ENCODE measurements at places on chromosomes 16 and 17.

DNA sequence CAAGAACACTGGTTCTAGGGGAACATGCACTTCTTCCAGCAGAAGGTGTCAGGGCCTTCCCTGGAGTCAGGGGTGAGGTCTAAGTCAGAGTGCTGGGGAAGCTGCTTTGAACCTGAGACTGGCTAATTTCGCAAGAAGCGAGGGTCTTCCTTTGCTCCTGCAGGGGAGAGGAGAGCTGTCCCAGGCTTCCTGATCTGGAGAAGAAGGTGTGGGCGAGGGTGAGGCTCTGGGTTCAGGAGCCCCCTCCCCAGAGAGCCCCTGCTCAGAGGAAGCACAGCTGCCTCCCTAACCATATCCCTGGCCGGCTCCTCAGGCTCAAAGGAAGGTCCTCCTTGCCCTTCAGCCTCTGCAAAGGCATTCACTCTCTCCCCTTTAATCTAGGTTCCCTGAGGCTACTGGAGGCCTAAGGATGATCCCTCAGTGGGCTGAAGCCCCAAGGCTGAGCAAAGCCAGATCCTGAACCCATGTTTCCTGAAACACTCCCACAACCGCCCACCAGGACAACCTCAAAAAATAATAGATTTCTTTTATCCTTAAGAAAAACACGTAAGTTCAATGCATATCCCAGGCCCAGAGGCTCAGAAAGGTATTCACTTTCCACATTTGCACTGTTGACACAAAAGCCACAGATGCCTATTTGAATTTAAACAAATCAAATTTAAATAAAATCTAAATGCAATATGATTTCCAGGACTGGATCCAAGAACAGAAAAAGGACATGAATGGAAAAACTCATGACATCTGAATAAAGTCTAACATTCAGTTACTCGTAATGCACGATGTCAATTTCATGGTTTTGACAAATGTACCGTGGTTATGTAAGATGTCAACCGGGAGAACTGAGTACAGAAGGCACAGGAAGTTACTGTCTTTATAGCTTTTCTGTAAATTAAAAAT is 71.5 kb upstream of the RCVRN start:
- no peak for DNase-seq

GRCh38 chr16:11389083-11389482 is 43.8 kb downstream of the RMI2 start:
- no peak for DNase-seq

GRCh38 chr16:1109648-1110047 is 13.6 kb upstream of the C1QTNF8 start:
- DNase-seq = no peak

DNA sequence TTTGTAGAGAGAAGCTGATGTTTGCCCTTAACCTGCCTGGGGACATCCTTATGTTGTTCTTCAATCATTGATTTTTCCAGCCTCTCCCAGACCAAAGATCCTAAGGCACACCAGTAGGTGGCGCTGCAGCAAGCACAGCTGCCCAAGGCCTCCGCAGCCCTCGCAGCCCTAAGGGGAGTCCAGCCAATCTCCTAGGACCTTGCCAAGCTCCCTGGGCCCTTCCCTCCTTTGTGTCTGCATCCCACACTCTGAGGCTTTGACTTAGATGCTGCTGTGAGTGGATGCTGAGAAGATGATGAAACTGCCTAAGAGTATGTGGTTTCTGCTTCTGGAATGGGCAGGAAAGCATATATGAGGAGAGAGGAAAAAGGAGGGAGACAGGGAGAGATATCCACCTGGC is 47.1 kb downstream of the SPACA3 start:
- DNase-seq = peak; percentile 33

GRCh38 chr17:76685366-76685765 is 25.4 kb downstream of the MXRA7 start:
- no peak for DNase-seq

- DNase-seq = no peak
Observed at GRCh38 chr17:37312137-37312923, 63.5 kb upstream of the C17orf78 start.

DNA sequence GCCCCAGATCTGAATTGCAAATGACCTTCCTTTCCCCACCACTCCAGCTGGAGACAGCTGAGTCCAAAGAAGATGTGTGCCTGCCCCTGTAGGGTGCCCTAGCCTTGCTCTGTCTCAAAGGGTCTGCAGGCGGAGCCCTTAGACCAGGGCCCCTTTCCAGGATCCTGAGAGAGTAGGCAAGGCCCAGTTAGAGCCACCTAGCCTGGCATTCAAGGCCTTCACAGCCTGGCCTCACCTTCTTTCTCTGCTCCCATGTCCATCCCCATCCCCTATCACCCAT is 66.6 kb upstream of the LHX1 start:
- no peak for DNase-seq

DNA sequence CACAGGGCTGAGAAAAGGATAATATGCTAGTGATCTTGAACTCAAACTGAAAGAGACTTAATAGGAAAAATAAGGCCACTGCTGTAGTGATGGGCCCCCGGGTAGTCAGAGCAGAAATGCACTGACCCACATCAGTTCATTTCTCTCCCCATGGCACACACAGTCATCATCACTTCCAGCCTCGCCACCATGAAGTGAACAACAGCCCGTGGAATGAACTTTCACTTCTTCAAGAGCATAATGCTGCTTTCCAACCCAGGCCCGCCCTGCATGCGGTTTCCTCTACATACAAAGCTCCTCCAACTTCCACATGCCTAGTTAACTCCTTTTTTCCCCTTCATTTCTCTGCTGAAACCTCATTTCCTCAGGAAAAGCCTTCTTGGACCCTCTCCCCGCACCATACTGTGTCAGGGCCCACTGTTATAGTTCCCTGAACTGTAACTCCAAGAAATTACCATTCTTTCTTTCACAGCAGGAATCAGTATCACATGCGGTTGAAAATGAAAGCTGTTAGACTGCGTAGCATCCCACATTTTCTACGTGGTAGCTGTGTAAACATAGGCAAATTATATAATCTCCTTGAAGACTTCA is 65.8 kb upstream of the SMIM36 start:
- DNase-seq = no peak

DNA sequence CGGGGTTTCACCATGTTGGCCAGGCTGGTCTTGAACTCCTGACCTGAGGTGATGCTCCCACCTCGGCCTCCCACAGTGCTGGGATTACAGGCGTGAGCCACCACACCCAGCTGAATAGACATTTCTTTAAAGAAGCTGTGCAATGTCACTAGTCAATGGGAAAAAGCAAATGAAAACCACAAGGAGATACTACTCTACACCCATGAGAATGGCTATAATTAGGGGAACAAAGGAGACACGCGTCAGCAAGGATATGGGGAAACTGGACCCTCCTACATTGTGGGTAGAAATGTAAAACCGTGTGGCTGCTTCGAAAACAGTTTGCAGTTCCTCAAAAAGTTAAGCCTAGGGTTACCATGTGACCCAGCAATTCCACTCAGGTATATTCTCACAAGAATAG is 103.4 kb downstream of the VPS53 start:
- DNase-seq = no peak

DNA sequence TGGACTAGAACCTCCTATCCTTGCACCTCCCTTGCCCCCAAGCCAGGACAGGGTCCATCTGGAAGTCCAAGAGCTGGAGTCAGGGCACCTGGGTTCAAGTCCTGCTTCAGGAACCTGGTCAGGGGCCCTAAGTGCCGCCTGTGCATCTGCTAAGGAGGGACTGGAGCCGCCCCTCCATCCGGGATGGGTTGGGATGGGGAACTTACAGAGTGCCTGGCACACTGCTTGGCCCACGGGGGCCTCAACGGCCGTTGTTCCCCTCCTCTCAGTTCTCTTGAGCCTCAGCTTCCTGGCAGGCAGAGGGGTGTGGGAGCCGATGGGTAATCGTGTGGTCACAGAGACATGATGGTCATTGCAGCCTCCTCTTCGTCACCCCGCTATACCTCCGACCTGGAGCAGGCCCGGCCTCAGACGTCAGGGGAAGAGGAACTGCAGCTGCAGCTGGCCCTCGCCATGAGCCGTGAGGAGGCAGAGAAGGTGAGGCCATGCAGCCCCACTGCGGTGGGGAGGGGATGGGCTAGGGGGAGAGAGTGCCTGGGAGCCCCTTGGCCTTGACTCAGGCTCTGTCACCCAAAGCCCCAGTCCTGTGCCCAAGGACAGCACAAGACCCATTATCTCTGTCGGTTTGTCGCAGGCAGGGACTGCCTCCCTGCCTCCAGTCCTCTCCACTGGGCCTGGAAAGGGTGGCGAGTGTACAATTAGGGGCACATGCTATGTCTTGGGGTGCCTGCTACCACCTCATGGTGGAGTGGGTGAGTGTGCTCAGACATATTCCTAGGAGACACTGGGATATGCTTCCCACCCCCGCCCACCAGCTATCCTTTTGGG is 5.4 kb downstream of the EPN3 start:
- no peak for DNase-seq

GRCh38 chr17:16999931-17000625 is 28.2 kb upstream of the TNFRSF13B start:
- no peak for DNase-seq

- DNase-seq = no peak
Observed at GRCh38 chr17:74687886-74688285, 24.8 kb downstream of the CD300LF start.

GRCh38 chr16:73287859-73288405 is 240.0 kb upstream of the ZFHX3 start:
- no peak for DNase-seq

DNA sequence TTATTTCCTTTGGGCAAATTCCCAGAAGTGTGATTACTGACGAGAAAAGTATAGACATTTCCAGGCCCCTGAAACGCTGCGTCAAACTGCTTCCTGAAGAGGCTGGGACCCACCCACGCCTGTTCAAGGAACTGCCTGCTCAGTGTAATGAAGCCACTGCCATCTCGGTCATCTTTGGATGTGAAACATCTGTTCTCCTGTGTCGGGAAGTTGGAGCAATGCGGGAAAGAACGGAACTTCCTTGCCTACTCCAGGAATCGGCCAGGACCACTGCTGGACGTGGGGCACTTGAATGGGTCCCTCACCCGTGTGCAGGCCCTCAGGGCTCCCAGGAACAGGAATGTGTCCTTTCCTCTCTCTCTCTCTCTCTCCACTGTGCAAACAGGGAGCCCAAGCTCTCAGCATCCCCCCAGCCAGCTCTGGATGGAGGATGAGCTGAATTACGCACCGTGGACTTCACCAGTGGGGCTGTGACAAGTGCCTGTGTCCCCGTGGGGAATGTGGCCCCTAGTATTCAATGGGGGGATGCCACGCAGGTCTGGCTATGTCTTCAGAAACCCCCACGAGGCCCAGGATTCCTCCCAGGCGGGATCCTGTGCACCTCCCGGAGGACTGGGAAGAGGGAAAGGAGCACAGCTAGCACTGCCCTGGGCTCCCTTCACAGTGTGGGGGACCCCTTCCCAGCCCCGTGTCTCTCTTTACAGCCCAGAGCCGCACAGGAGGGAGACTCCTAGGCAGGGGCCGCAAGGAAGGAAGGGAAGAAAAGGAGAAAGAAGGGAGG is 18.3 kb upstream of the LITAF start:
- no peak for DNase-seq

DNA sequence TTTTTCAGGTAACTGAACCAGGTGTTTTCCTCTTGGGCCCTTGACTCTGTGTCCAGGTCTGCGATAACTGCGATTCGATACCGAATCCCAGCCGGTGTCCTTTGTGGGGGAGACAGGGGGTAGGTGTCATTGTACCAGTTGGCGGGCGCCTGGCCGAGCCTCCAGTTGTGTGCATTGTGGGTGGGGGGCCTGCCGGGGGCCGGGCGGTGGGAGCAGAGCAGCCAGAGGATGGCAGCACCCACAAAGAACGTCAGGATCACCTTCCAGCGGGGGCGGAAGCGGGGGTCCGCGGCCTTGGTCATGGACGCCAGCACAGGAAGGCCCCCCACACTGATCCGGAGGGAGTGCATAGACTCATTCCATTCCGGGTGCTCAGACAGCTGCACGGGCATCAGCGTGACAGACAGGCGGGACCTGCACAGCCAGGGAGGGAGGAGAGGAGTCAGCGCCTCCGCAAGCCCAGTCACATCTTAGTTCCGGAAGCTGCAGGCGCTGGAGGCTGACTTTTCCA is 12.3 kb downstream of the CANT1 start:
- no peak for DNase-seq

DNA sequence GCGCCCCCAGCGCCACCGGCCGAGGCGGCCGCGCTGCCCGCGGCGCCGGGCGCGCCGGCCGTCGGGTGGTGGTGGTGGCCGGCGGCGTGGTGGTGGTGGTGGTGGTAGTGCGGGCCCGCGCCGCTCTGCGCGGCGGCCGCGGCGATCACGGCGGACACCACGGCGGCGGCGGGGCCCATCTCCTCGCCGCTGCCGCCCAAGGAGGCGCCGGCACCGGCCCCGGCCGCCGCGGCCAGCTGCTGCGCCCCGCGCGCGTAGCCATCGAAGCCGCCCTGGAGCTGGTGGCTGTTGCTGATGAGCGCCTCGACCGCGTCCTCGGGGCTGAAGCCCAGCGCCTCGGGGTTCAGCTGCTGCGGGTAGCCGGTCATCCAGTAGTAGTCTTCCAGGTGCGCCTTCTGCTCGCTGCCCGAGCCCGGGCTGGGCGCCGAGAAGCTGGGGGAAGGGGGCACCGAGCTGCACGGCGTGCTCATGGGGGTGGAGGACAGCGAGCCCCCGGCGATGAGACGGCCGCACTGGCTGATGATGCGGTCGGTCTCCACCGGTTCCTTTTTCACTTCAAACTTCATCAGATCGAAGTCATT is 1.2 kb downstream of the MAF start:
- peak; percentile 77 for DNase-seq

GRCh38 chr17:79707931-79708891 is 22.5 kb upstream of the ENPP7 start:
- peak; percentile 65 for DNase-seq

DNA sequence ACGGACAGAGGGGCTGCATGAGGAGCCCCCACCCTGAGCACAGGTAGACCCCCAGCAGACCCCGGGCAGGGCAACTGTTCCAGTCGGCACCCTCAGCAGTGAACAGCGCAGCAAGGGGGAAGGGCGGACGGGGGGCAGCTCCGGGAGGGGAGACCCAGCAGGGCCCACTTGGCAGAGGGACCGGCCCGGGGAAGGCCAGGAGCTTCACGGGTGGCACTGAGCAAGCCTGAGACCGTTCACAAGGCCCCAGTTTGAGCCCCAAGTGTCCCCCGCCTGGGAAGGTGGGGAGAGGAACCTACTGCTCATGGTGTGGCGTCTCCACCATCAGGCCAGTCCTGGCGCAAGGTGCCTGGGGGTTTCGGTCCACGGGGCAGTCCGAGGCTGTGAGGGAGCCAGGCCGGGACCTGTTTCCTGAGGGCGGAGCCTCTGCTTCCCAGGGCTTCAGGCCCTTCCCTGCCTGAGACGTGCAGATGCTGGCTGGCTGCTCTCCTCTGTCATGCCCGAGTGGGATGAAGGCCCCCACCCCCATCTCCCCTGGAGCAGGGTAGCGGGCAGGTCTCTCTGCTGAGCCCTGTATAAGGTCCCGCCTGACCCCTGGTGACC is 54.4 kb upstream of the GNG13 start:
- DNase-seq = no peak

GRCh38 chr16:20833086-20833485 is 26.8 kb downstream of the REXO5 start:
- DNase-seq = no peak
